ENCODE measurements at places on chromosomes 7 and 10.

DNA sequence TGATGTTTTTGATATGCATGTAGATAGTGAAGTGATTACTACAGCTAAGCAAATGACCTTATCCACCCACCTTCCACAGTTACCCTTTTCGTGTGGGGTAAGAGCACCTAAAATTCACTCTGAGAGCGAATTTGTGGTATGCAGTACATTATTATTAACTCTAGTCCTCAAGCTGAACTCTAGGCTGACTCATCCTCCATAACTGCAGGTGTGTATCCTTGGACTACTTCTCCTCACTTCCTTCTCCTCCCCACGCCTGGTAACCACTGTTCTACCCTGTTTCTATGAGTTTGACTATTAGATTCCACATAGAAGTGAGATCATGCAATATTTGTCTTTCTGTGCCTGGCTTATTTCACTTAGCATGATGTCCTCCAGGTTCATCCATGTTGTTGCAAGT is 484.6 kb downstream of the GATA3 start:
- no peak for DNase-seq

DNA sequence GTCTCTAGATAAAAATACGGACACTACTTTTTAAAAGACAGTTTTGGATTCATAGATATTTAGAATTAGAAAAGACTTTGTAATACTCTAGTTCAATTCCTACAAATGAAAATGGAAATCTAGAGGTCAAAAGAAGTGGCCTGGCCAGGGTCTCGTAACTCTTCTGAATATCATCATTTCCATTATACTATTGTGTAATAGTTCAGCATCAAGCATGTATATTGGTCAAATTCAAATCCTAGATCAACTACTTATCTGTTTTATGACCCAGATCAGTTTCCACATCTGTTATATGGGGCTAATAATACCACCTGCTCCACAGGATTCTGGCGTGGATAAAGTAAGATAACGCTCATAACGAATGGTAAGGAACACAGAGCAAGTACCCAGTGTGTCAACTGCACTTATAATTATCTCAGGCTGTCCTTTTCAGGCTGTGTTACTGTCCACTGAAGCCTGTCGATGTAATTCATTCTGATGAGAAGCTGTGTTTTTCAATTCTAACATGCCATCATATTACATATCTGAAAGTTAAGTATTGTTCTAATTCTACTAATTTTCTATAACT is 54.3 kb downstream of the ARHGAP21 start:
- DNase-seq = no peak

GRCh38 chr7:1666317-1666822 is 3.7 kb upstream of the ELFN1 start:
- no peak for DNase-seq

DNA sequence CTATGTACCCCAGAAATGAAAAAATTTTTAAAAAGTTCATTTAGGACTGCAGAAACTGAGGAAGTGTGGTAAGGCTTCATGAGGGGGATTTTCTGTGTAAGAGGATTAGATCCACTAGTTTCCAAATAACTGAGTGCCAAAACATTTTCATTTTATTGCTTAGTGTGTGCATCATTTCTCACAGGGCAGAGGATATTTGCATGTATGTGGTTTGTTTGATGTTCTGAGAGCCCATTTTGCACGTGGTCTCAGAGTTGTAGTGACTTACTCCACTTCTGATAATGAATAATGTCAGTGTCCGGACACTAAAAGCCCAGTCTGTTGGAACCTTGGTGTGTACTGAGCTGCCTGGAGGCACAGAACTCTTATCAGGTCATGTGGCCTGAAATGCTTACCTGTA is 299.9 kb downstream of the AUTS2 start:
- DNase-seq = no peak

GRCh38 chr7:108245523-108246226 is 115.5 kb upstream of the LAMB4 start:
- DNase-seq = no peak

GRCh38 chr7:104024632-104025031 is 35.2 kb upstream of the RELN start:
- no peak for DNase-seq

DNA sequence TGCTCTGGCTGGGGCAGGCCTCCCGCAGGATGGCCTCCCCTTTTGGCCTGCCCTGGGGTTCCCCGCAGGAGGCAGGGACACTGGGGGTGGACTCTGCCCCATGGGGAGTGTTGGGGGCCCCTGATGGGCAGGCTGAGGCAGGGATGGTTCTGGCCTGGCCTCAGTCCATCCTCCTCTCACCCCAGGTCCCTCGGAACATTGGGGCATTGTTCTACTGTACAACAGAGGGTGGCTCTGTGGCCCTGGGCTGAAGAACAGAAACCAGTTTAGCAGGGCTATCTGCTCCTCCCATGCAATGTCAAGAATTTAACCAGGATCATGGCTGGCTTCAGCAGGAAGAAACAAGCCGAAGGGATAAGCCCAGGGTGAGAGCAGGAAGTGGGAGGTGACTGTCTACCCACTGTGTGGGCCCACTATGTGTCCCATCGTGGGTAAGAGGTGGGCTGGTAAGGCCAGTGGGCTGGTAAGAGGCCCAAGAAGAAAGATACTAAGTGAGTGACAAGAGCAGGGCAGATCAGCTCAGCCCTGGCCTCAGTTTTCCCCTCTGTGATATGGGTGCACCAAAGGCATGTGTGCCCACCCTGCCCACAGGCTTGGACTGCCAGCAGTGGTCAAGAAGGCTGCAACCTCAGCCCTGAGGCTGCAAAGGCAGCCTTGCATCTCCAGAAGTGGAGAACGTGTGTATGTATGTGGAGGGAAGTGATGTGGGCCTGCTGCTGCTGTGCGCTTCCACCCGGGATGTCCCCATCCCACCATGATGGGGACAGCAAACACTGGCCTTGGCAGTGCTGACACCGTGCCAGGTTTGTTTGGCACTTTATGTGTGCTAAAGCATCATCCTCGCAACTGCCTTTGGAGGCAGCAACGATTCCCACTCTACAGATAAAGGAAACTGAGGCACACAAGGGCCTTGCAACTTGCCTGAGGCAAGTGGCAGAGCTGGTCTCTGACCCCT is 138.9 kb downstream of the SH3PXD2A start:
- no peak for DNase-seq

GRCh38 chr10:87846023-87846422 is 17.3 kb downstream of the KLLN start:
- DNase-seq = no peak

GRCh38 chr10:5659702-5660528 is 6.5 kb downstream of the ASB13 start:
- DNase-seq = no peak

DNA sequence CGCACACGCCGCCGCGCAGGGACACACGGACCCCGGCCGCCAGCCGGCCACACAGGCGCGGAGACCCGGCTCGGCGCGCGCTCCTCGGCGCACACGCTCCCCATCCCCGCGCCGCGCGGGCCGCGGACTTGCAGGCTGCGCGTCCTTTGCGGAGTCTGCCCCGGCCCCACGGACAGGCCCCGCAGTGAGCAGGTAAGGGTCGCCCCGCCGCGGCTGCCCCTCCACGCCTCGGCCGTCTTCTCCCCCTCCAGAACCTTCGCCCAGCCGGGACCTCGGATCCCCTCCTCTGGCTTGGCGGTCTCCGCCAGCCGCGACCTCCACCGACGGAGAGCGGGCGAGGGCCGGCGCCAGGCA is 356 bp downstream of the ADCYAP1R1 start:
- DNase-seq = no peak

- no peak for DNase-seq
Measured at GRCh38 chr7:14888962-14889361, 13.6 kb downstream of the DGKB start.

DNA sequence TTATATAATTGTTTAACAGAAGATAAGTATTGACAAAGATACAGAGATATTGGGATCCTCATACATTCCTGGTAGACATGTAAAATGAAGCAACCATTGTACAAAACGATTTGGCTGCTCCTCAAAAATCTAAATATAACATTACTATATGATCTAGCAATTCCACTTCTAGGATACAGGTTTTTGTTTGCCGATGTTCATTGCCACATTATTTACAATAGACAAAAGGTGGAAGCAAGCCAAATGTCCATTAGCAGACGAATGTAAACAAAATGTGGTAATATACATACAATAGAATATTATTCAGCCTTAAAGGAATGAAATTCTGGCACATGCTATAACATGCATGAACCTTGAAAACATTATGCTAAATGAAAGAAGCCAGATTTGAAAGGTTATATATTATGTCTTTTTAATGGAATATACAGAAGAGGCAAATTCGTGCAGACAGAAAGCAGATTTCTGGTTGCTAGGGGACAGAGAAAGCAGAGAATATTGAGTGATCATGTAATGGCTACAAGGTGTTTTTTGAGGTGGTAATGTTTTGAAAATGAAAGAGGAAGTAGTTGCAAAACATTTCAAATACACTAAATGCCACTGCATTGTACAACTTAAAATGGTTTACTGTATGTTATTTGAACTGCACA is 44.9 kb downstream of the POLR1F start:
- DNase-seq = no peak

DNA sequence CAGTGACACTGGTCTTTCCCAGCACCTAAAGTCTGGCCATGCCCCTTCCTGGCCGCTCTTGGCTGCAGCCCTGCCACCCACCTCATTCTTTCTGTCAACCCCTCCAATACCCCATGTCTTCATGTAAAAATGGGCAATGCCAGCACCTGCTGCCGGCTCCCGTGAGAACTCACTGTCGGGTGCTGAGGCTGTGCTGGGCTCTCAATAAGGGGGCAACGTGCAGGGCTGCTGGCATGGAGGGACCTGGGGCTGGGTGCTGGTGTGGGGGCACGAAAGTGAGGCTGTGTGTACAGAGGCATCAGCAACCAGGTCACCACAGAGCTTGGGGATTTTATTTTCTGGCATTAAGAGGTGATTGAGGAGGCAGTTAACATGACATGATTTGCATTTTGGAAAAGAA is 65.3 kb downstream of the ALOX5 start:
- no peak for DNase-seq

GRCh38 chr7:11327633-11328032 is 354.0 kb downstream of the PHF14 start:
- DNase-seq = no peak

DNA sequence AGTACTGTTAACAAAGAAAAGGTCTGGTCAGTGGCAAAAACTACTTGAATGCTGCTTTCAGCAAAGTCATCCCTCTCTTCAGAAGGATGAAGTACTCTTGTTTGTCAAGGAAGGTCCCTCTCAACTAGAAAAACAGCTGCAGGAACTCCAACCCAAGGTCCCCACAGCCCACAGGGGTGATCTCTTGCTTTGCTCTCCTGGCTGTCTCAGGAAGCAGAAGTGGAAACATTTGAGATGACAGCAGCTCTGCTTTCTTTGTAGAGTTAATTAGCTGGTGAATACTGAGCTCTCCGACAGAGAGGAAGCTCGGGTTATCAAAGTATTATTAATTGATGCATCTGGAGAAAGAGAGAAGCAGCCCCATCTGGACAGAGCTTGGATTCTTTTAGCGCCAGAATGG is 25.4 kb upstream of the LRGUK start:
- no peak for DNase-seq

DNA sequence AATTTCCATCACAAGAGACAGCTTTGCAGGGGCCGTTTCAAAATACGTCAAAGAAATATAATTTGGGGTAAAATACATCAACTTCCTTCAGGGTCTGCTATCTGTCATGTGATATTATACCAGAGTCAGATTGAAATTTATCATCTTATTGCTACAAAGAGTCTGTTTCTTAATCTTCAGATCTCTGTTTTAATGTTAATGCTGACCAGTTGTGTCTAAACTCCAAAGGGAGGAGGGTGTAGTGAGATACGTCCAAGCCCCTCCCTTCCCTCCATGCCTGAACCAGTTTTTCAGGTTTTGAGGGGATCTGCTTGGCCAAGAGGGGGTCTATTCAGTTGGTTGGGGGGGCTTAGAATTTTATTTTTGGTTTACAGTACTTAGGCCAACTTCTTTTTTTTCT is 891.6 kb downstream of the GRM8 start:
- no peak for DNase-seq

GRCh38 chr10:21166557-21167287 is 269.6 kb upstream of the NEBL start:
- DNase-seq = no peak

- no peak for DNase-seq
Measured at GRCh38 chr7:134073276-134073675, 53.9 kb upstream of the LRGUK start.

DNA sequence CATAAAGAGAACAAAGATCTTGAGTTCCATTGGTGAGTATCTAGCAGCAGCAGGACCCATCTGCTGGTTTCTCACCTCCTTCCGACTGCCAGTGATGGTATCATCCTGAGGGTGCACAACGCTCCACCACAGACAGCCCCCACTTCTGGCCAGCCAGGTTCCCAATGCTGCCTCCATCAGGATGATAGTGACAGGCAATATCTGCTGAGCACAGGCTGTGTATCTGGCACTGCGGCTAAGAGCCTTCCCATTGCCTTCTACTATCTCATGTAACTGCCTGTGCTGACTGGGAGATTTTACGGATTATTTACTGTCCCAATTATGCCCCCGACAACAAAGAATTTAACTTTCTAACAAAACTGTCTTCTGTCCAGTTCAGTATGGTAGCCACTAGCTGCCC is 352.4 kb upstream of the AOAH start:
- DNase-seq = no peak

GRCh38 chr7:124800386-124800785 is 34.8 kb upstream of the GPR37 start:
- no peak for DNase-seq

DNA sequence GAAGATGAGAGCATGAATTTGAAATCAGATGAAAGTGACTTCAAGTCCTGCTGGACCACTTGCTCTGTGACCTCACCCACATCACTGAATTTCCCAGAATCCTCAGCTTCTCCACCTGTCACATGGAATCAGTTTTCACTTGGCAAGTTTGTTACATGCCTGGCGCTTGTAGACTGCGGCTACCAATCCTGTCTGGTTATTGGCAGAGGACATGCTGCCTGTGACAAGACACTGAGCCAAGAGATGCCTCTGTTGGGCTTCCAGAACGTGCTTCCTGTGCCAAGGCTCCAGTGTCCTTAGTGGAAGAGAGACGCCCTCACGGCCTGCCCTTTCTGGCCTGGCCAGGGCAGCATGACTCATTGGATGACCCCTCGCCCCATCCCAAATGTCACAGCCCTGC is 4.4 kb upstream of the MYL10 start:
- DNase-seq = no peak

DNA sequence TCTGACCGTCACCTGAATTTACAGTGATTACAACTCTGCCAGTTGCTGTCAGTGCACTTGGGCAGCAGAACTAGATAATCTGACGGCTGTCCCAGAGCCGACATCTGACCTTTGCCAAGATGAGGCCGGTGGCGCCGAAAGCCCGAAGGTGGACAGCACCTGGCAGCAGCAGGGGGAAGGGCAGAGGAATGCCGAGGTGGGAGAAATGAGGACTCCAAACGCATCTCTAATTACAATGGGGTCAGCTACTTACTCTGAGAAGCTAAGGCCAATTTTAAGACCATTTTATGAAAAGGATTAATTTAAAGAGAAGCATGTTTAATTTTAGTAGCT is 33.8 kb downstream of the TRIM8 start:
- DNase-seq = no peak

- DNase-seq = no peak
Measured at GRCh38 chr7:75924889-75925288, 9.9 kb downstream of the POR start.

GRCh38 chr7:127996253-127997071 is 34.8 kb downstream of the LRRC4 start:
- no peak for DNase-seq
